ENCODE measurements at places on chromosomes 5 and 9.

DNA sequence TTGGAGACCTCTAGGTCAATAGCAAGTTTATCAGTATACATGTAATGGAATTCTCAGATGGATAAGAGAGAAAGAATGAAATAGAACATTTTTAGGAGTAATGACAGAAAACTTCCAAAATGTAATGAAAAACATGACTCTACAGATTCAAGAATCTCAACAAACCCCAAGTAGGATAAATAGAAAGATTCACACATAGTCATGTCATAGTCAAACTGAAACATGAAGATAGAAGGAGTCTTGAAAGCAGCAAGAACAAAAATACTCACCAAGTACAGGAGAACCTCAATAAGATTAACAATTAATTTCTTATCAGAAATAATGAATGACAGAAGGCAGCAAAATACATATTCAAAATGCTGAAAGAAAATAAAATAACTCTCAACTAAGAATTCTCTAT lies 164.5 kb downstream of the SPATA31D1 start:
- DNase-seq, result no peak

- DNase-seq, result no peak
Measured at GRCh38 chr5:79552984-79553383, 39.0 kb upstream of the HOMER1 start.

DNA sequence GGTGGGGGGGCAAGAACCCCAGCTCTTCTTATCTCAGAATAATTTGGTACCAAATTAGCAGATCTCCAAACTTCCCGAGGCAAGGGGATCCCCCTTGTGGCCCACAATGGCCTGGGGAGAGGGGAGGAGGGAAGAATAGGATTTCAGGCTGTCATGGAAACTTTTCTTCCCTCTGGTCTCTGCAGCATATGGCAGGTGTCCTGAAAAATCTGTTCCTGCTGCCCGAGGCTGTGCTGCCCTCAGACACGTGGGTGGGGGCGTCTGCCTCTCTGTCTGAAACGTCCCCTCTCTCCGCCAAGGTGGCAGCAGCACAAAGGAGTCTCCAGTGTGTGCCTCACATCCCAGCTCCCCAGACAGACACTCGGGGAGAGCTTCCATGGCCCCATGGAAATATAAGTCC lies 34.0 kb downstream of the CCNJL start:
- DNase-seq, result no peak

DNA sequence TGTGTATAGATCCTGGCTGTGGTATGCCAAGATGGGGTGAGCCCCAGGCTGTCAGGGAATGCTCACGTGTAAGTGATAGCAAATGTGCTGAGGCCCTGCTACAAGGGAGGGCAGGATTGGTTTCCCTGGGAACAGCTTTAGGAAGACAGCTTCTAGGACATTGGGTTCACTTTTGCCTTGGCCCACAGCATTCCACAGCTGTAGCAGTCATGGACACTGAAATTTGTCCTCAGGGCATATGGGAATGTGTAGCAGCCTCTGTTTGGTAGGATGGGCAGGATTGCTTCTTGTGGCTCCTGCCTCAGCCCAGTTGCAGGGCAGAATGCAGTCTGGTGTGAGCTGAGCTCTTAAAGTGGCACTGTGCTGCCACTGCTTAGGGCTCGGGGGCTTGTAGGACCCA lies 1061.7 kb upstream of the WWC1 start:
- DNase-seq, result no peak

DNA sequence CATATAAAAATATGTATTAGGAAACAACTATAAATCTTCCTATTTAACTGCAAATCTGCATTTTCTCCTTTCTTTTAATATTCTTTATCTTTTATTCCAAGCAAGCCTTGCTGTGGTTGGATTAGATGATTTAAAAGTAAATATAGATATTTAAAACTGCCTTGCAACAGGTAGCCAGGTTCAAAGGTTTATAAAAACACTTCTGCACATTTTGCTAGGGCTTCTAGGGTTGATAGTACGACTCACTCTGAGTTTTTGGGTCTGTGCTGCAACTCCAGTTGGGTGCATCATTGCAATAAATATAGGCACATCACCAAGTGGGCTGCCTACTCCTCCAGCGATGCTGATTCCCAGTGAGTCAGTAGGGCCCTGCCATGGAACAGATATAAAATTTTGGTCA lies 167.7 kb downstream of the MPDZ start:
- no peak for DNase-seq

DNA sequence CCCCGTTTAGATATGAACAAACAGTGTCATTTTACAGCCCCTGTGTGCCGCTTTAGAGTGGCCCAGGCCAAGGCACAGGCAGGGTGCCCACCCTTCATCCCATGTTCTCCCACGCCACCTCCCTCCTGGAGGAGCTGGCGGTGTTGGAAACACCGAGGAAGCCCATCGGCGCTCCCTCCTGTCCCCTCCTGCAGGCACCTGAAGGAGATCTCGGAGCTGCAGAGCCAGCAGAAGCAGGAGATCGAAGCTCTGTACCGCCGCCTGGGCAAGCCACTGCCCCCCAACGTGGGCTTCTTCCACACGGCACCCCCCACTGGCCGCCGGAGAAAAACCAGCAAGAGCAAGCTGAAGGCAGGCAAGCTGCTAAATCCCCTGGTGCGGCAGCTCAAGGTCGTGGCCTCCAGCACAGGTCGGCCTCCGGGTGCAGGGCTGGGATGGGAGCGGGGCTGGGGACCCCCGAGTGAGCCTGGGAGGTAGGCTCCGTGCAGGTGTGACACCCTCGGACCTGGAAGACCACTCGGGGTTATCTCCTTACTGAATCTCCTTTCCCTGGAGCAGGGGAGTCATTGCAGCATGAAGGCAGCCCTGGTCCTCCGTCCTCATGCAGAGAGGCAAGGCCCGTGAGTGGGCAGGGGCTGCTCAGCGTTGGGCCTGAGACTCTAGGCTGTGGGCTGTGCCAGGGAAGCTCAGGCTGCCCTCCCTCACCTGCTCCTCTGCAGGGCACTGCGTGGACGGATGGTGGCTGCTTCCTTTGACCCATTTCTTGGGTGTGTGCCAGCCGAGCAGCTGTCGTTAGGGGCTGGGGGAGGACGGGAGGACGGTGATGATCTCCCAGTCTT lies 113.9 kb downstream of the WNK2 start:
- DNase-seq, result no peak

DNA sequence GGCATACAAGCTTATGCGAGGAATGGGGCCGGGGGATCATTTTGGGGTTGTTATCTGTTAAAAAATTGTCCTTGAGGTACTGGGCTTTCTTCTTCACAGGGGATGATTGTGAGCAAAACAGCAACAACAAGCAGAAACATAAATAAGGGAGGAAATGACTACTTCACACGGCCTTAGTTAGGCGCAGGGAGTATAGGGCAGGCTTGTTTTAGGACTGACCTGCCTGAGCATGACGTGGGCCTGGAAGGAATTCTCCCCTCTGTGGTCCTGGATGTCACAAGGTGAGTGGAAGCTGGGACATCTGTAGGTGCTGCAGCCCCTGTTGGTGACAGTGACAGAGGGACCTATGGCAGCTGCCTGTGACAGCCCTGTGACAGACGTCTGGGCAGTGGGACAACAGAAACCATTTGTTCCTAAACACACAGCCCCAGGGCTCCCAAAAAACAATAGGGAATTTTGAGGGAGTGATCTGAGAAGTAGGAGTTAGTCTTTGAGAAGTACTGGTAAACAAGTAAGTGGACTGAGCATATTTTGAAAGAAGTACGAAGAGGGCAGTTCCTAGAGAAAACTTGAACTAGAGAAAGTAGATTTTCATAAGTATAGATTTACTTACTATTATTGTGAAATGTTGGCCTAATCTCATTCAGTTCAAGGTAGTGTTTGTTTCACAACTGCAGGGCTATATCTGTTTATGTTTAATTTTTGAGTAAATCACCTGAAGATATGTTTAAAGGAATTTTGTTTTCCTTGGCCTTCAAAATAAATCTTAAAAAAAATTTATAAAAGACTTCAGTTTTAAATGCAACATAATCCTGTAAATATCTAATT lies 113.1 kb downstream of the KDM4C start:
- DNase-seq, result no peak

GRCh38 chr5:2865856-2866255 lies 114.4 kb upstream of the IRX2 start:
- DNase-seq, result no peak

GRCh38 chr9:15306068-15306756 lies 804 bp downstream of the TTC39B start:
- no peak for DNase-seq

GRCh38 chr5:133474851-133475590 lies 137.3 kb downstream of the FSTL4 start:
- DNase-seq, result no peak

- no peak for DNase-seq
Measured at GRCh38 chr5:932628-933250, 40.1 kb downstream of the TRIP13 start.

- no peak for DNase-seq
Measured at GRCh38 chr5:72204946-72205345, 97.7 kb downstream of the MAP1B start.

GRCh38 chr9:96449845-96450612 lies at the start of gene HABP4:
Gene HABP4 (plus strand): TSS chr9:96450169. CDS start chr9:96450280, 111 bp downstream.
- peak; percentile 96 for DNase-seq

GRCh38 chr9:93130861-93131481 lies 3.1 kb downstream of the NINJ1 start:
- no peak for DNase-seq

DNA sequence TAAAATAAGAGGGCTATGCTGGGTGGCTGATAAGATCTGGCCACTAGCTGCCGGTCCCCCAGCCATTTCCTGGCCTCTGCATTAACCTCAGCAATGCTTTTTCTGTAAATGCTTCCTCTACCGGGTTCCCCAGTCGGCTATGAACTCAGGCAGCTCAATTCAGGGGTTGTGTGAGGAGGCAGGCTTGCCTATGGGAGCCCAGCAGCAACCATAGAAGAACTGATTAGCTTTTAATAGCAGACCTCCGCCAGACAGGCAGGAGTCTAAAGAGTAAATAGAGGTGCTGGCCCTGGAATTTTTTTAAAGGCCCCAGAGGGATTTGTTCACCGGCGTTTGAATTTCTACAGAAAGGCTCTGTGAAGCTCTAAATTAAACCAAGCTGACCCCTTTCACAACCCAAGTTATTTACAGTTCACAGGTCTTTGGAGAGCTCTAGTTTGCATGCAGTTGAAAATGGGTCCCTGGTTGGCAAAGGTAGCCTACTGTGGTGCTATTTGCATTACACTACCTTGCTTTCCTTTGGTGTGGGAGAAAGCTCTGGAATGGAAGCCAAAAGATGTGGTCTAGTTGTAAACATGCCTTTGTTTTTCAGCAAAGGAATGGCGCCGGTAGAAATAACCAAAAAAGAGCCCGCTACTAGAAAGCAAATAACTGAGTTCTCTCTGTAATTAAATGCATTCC lies 289.7 kb upstream of the SEMA6A start:
- DNase-seq, result no peak

GRCh38 chr5:153746440-153746839 lies 256.0 kb downstream of the GRIA1 start:
- DNase-seq, result no peak

Data from stimulated activated CD4-positive, alpha-beta T cell treated with anti-CD3 and anti-CD28 coated beads, TNF-alpha, amount 100 ng/mL, for 4 hours (primary cell).